A172 (cell line): ENCODE measurements at places on chromosomes 6 and 20. TPM values are rescaled to one million over a fixed set of nuclear protein-coding genes. Genes with fewer than 3 reads are reported as not detected.

- no peak for DNase-seq
Measured at GRCh38 chr20:35702824-35703695, 3.9 kb downstream of the ROMO1 start.

DNA sequence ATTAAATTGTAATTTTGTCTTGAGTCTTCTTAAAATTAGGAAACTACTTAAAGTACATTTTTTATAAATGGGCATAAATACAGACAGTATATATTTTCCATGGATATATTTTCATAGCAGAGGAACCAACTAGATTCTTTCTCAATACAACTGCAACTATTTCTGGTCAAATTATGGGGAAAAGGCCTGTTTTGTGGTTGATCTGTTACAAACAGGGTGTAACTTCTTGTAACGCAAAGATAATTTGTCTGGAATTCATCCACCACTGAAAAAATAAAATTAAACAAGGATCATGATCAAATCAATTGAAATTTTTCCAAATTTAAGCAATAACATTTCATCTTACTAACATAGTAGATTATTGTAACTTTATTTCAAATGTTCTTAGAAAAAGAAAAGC lies 67.2 kb upstream of the RNF146 start:
- DNase-seq, result no peak

DNA sequence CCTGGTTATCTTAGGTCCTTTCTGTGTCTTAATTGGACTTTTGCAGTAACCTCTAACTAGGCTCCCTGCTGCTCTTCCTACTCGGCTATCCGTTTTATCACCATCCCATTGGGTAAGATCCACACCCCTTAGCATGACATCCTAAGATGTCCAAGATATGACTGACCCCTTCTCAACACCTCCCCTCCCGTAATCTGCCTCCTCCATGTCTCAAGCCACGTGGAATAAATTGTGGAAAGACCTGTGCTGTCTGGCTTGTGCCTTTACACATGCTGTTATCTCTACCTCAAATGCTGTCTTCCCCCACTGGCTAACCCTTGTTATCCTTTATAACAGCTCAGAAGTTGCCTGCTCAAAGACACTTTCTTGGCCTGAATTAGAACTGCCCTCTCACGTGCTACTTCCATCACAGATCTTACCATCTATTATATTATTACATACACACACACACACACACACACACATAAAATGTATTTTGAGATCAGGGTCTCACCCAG lies 26.5 kb downstream of the EIF2S2 start:
- no peak for DNase-seq

EYS gene
- 0.24 and 0.81 TPM in 2 replicates for total RNA-seq

RNF144B gene
- total RNA-seq, result 0.60 and 1.3 TPM in 2 replicates
